ENCODE measurements at places on chromosomes 2 and 18. TPM values are rescaled to one million over a fixed set of nuclear protein-coding genes. Genes with fewer than 3 reads are reported as not detected.

Gene DAW1
- polyA plus RNA-seq = not detected

Gene MAT2A
- 188 TPM for polyA plus RNA-seq

Gene DUSP19
- 2.0 TPM for polyA plus RNA-seq

Gene CARF
- polyA plus RNA-seq = 8.1 TPM

Gene ASB18
- 14.5 TPM for polyA plus RNA-seq

Gene KLHL30
- polyA plus RNA-seq = 25.9 TPM

Gene SGPP2
- polyA plus RNA-seq = 1.4 TPM

GRCh38 chr18:34222307-34223163, 2.2 kb downstream of the NOL4 start:
- peak; percentile 23 for DNase-seq

- DNase-seq = no peak
Observed at GRCh38 chr2:172374318-172375240, 52.8 kb upstream of the ITGA6 start.

GRCh38 chr18:37403100-37403781, 162.4 kb downstream of the CELF4 start:
- DNase-seq = peak; percentile 68

DNA sequence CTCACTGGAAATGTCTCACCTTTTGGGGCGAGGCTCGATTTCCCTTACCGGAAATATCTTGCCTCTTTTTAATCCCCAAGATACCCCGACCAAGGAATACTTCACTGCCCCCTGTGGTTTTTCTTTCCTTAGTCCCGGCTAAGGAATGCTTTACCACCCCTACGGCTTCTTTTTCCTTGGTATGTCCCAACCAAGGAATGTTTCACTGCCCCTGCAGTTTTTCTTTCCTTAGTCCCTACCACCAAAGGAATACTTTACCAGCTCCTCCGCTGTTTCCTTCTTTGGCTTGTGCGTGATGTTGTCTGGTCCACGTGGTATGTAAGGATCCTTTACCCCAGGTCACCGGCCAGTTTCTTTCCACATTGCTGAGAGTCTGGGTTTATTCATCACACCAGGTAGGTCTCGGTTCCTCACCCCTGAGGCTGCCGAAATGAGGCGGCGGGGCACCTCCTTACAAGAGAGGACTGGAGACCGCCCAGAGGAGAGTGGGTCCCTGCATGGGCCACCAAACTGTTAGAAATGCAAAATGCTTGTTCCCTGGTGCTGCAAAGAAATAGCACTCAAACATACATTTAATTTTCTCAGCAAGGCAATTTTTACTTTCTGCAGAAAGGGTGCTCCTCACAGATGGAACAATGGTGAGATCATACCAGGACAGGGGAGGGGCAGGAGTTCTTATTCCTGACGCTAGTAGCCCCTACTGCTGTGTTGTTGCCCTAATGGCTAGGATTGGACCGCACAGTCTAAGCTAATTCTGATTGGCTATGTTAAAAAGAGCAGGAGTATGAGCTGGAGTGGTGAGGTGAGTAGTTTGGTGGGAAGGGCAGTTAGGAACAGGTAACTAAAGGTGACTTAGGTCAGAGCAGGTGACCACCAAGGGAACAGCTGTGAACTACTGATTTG, 33.4 kb upstream of the CLASP1 start:
- DNase-seq = no peak

DNA sequence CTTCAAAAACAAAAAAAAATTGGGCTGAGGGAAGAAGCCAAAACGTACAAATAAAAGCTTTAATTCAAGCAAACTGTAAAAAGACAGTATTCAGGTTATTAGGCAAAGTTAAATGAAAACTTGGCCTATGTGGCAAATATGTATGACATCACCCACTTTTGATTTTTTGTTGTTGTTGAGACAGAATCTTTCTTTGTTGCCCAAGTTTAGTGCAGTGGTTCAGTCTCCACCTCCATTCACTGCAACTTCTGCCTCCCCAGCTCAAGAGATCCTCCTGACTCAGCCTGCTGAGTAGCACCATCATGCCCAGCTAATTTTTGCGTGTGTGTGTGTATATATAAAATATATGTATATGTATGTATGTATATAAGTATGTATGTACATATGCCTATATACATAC, 440.4 kb upstream of the NRXN1 start:
- DNase-seq = no peak

DNA sequence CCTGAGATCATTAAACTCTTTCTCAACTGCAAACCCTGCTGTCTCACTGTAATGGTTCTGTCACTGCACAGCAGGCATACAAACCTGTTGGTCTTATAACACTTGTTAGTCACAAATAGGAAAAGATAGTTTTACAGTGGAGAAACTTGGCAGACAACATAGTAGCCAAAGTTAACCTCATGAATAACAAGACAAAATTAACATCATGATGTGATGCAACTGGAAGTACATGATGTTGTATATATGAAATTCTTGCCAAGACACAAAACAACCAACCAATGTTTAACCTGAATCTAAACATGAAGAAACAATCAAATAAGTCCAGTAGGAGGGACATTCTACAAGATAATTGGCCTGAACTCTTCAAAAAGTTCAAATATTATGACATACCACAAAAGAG, 189.3 kb downstream of the RNF152 start:
- no peak for DNase-seq

- DNase-seq = no peak
Observed at GRCh38 chr2:160667811-160668210, 174.2 kb upstream of the RBMS1 start.

GRCh38 chr2:224520064-224520463, 65.1 kb downstream of the CUL3 start:
- no peak for DNase-seq

DNA sequence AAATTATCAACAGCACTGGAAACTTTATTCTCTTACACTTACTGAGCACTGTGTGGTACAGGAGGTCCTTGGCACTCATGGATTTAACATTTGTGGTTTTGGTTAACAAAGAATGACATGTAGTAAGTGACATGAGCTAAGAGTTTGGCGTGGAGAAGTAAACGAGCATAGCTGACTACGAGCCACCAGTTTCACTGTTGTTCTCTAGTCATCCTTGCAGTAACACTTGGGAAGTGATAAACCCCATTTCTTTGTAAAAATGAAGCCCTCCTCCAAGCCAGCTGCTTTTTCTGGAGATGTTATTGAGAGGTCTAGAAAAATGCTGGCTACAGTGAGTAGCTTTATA, 32.7 kb downstream of the QPCT start:
- DNase-seq = peak; percentile 37

GRCh38 chr2:82852787-82853186, 1606.3 kb downstream of the SUCLG1 start:
- DNase-seq = no peak

Data from hindlimb muscle (tissue), 1 donor.